Esophagus squamous epithelium (tissue), 5 donors: ENCODE measurements at places on chromosomes 11 and 22.

GRCh38 chr22:24894998-24895397 is 51.5 kb downstream of the LHFPL7 start:
- DNase-seq: no peak
- peak overlapping the region; percentile 68 for H3K27ac ChIP-seq
- no peaks in the 10 kb centered on the region for H3K27me3 ChIP-seq
- H3K36me3 ChIP-seq: no peaks in the 10 kb centered on the region

- no peaks in the 10 kb centered on the region for H3K36me3 ChIP-seq
- H3K27ac ChIP-seq: no peak overlapping the region
- no peaks in the 10 kb centered on the region for H3K4me1 ChIP-seq
- DNase-seq: no peak
- H3K27me3 ChIP-seq: no peaks in the 10 kb centered on the region
Observed at GRCh38 chr11:95195831-95196230, 35.2 kb downstream of the SESN3 start.

DNA sequence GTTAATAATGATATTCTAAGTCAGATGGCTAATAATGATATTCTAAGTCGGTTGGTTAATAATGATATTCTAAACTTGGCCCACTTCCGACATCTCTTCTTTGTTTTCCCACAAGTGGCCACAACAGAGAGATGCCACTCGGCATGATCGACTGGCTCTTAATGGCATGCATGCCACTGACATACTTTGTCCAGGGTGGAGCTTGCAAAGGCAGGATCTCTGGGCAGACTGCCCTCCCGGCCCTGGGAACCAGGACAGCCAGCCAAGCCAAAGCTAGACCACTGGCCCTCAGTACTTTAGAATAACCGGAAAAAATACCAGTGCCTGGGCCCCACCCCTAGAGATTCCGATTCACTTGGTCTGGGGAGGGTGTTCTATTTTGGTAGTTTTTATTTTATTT is 78.1 kb downstream of the KIAA1671 start:
- H3K27ac ChIP-seq: no peak overlapping the region
- DNase-seq: no peak
- H3K27me3 ChIP-seq: no peaks in the 10 kb centered on the region
- H3K4me3 ChIP-seq: no peak overlapping the region
- H3K4me1 ChIP-seq: no peaks in the 10 kb centered on the region

GRCh38 chr11:96391698-96392307 is 2.0 kb downstream of the JRKL start:
- peaks cover 10% of the 10 kb centered on the region for H3K4me1 ChIP-seq
- H3K36me3 ChIP-seq: no peaks in the 10 kb centered on the region
- no peak overlapping the region for H3K4me3 ChIP-seq
- no peak overlapping the region for H3K27ac ChIP-seq
- no peak for DNase-seq

- no peak overlapping the region for H3K27ac ChIP-seq
- no peak for DNase-seq
- peaks cover 60% of the 10 kb centered on the region for H3K4me1 ChIP-seq
- H3K27me3 ChIP-seq: no peaks in the 10 kb centered on the region
Observed at GRCh38 chr11:68012843-68013610, 2.9 kb downstream of the ALDH3B1 start.

DNA sequence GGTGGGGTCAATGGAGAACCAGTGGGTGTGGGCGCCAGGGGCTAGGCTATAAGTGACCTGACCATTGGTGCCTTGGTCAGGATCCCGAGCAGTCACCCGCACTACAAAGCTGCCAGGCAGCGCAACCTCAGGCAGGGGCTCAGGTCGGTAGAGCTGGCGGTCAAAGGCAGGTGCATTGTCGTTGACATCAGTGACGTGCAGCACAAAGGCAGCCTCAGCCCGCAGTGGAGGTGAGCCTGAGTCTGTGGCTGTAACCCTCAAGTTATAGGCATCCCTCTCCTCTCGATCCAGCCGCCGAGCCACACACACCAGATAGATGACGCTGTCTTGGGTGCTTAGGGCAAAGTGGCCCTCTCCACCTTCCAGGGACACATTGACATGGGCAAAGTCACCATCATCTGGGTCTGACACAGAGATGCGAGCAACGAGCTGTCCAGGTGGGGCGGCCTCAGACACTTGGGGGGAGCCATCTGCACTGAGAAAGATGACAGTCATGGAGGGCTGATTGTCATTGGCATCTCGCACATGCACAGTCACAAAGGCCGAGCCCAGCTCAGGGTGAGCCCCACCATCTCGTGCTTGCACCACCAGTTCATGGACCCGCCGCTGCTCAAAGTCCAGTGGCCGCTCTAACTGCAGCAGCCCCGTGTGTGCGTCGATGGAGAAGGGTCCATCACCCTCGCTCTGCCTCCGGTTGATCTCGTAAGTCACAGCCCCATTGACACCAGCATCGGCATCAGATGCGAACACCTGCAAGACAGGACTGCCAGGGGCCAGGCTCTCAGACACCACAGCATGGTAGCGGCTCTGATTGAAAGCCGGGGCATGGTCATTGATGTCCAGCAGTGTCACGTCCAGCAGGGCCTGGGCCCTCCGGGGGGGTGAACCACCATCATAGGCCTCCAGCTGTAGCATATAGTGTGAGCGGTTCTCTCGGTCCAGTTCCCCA is 15.3 kb downstream of the DCHS1 start:
- H3K4me3 ChIP-seq: no peak overlapping the region
- no peak for DNase-seq
- peaks cover 17% of the 10 kb centered on the region for H3K36me3 ChIP-seq

DNA sequence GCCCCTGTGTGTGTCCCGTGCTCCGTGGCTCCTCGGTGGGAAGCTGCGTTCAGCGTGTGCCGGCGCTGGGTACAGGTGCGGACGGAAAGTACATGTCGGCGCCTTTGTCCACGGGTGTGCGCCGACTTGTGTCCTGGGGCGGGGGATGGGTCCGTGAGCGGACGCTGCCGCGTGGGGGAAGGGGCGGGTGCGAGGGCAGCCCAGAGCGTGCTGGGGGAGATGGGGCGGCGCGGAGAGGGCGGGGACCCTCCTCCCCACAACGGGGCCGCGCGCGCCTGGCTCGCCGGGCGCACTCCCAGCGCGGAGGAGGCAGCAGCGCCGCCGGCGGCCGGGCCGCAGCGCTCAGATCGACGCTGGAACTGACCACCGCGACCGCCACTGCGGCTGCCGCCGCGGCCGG is 33.6 kb upstream of the RELT start:
- no peak overlapping the region for H3K27ac ChIP-seq
- peak overlapping the region; percentile 42 for H3K4me3 ChIP-seq
- H3K4me1 ChIP-seq: peaks cover 11% of the 10 kb centered on the region
- no peaks in the 10 kb centered on the region for H3K36me3 ChIP-seq
- no peak for DNase-seq

GRCh38 chr22:48897645-48898370 is 929.9 kb downstream of the BRD1 start:
- DNase-seq: no peak
- no peak overlapping the region for H3K4me3 ChIP-seq
- H3K27me3 ChIP-seq: peaks cover 8% of the 10 kb centered on the region

DNA sequence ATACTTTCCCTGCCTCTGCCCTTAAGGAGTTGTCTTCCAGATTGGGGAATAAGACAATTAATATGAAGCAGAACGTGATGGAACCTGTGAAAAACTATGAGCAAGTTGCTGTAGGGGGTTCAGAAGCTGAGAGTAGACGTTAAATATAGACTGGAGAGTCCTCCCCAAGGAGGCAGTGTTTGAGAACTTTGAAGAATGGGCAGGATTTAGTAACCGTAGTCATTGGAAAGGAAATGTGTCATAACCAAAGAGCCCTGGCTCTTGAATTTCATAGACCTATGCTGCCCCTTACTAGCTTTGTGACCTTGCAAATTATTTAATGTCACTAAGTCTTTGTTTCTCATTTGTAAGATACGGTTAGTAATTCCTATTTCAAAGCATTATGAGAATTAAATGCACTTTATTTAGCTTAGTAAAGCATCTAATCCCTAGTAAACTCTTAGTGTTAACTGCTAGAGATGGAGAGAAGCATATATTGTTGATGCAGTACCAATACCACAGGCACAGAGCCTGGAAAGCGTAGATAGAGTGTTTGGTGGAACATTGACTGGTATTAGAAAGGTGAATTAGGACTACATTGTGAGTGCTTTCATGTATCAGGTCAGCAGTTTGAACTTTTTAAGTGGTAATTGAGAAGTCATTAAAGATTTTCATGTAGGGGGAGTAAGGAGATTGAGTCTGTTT is 54.1 kb downstream of the MCAM start:
- DNase-seq: no peak
- no peak overlapping the region for H3K27ac ChIP-seq
- no peaks in the 10 kb centered on the region for H3K4me1 ChIP-seq
- no peaks in the 10 kb centered on the region for H3K36me3 ChIP-seq

DNA sequence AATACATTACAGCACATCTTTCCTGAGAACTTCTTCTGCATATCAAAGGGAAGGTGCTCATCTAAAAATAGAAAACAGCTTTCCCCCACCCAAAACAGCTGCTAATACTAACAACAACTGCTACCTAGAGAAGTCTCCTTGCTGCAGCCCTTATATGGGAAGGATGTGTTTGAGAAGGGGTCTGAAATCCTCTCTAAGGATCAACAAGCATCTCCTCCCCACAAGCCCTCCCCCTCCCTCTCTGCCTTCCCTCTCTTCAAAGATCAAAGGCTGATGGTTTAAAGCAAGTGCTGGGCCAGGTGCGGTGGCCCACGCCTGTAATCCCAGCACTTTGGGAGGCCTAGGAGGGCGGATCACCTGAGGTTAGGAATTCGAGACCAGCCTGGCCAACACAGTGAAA is 33.5 kb downstream of the SCUBE2 start:
- no peaks in the 10 kb centered on the region for H3K27me3 ChIP-seq
- no peak for DNase-seq
- no peak overlapping the region for H3K27ac ChIP-seq
- H3K4me1 ChIP-seq: no peaks in the 10 kb centered on the region
- H3K36me3 ChIP-seq: no peaks in the 10 kb centered on the region
- no peak overlapping the region for H3K4me3 ChIP-seq

- H3K27ac ChIP-seq: peak overlapping the region; percentile 94
- H3K4me1 ChIP-seq: peaks cover 36% of the 10 kb centered on the region
- DNase-seq: no peak
- no peaks in the 10 kb centered on the region for H3K27me3 ChIP-seq
Observed at GRCh38 chr11:14499178-14499559, 442 bp downstream of the COPB1 start.

DNA sequence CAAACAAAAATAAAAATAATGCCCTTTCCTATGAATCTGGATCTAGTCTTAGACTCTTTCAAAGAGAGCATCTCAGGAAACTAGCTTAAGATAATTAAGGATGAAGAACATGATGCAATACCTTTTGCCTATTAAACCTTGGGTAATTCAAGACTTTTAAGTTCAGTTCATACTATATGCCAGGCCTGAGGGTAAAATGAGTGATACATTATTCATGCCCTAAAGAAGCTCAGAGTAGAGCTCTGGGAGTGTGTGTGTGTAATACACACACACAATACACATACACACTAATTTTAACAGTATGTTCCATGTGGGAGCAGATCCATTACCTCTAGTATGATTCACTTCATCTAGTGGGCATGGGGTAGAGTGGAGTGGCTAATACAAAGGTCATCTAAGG is 651.4 kb upstream of the CHORDC1 start:
- H3K4me1 ChIP-seq: no peaks in the 10 kb centered on the region
- DNase-seq: no peak
- H3K4me3 ChIP-seq: no peak overlapping the region
- no peaks in the 10 kb centered on the region for H3K36me3 ChIP-seq
- no peak overlapping the region for H3K27ac ChIP-seq
- H3K27me3 ChIP-seq: no peaks in the 10 kb centered on the region

GRCh38 chr11:69035150-69035945 is 13.4 kb upstream of the TPCN2 start:
- no peaks in the 10 kb centered on the region for H3K4me1 ChIP-seq
- H3K4me3 ChIP-seq: no peak overlapping the region
- H3K27me3 ChIP-seq: no peaks in the 10 kb centered on the region

DNA sequence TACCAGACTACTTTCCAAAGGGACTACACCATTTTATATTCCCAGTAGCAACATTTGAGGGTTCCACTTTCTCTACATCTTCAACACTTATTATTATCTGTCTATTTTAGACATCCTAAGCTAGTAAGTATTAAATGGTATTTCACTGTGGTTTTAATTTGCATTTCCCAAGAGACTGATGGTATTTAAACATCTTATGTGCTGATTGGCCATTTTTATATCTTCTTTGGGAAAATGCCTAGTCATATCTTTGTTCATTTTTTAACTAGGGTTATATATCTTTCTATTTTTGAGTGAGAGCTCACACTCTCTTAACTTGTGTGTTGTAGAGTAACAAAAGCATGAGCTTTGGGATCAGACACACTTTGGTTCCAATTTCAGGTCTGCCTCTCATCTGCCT is 73.7 kb downstream of the PRCP start:
- DNase-seq: no peak
- no peak overlapping the region for H3K27ac ChIP-seq
- H3K36me3 ChIP-seq: no peaks in the 10 kb centered on the region
- no peaks in the 10 kb centered on the region for H3K4me1 ChIP-seq

GRCh38 chr11:34654483-34655334 is 33.8 kb downstream of the EHF start:
- no peak for DNase-seq
- no peaks in the 10 kb centered on the region for H3K27me3 ChIP-seq
- peaks cover 100% of the 10 kb centered on the region for H3K4me1 ChIP-seq
- H3K4me3 ChIP-seq: no peak overlapping the region
- H3K27ac ChIP-seq: peak overlapping the region; percentile 82
- peaks cover 78% of the 10 kb centered on the region for H3K36me3 ChIP-seq

- DNase-seq: no peak
- no peak overlapping the region for H3K4me3 ChIP-seq
- no peaks in the 10 kb centered on the region for H3K27me3 ChIP-seq
Observed at GRCh38 chr11:106421676-106422292, 344.3 kb downstream of the AASDHPPT start.

GRCh38 chr11:47271328-47271727 is 1.4 kb downstream of the MADD start:
- H3K4me1 ChIP-seq: peaks cover 8% of the 10 kb centered on the region
- no peak overlapping the region for H3K4me3 ChIP-seq
- peaks cover 8% of the 10 kb centered on the region for H3K36me3 ChIP-seq
- no peaks in the 10 kb centered on the region for H3K27me3 ChIP-seq
- no peak for DNase-seq
